ENCODE measurements at places on chromosomes 3 and 15.

DNA sequence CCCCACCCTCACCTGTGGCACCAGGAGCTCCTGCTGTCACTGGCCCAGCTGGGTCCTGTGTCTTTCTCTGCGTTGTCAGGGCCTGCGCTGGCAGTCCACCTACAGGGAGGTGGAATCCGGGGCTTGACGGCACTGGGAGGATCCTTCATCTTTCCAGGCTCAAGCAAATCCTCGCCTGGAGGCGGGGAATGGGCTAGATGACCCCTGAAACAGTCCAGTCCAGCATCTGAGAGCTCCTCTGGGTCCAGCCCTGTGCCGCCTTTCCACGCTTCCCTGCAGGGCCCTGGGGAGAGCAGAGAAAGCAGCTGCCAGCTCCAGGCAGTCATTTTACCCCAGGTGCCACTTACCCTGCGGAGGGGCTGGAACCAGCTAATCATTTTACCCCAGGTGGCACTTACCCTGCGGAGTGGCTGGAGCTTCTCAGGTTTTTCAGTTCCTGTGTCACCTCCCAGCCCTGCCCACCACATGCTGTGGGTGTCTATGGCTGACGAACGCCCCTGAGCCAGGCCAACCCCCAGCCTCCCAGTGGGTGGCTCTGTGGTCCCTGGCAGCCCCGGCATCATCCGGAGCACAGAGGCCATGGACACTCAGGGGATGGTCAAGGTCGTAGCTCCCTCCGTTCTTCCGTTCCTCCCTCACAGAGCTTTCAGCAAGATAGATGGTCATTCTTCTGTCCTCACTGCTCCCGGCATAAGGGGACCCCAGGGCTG is 17.9 kb upstream of the ADIPOQ start:
- DNase-seq = no peak

DNA sequence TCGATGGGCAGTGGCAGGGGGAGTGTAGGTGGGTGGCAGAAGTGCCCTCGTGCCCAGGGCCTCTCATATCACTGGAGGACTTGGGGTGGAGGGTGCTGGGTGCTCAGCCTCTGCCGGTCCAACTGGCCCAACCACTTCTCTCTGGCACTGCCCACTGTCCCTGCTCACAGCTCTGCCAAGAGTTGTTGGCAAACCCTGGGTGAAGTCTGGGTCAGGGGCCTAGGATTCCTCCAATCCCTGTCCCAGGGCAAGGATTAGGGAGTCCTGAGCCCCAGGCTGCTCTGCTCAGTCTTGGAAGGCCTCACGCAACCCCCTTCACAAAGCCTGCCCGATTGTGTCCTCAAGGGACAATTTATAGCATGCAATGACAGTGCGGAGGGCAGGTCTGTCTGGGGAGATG is 5.2 kb upstream of the PRKCD start:
- no peak for DNase-seq

DNA sequence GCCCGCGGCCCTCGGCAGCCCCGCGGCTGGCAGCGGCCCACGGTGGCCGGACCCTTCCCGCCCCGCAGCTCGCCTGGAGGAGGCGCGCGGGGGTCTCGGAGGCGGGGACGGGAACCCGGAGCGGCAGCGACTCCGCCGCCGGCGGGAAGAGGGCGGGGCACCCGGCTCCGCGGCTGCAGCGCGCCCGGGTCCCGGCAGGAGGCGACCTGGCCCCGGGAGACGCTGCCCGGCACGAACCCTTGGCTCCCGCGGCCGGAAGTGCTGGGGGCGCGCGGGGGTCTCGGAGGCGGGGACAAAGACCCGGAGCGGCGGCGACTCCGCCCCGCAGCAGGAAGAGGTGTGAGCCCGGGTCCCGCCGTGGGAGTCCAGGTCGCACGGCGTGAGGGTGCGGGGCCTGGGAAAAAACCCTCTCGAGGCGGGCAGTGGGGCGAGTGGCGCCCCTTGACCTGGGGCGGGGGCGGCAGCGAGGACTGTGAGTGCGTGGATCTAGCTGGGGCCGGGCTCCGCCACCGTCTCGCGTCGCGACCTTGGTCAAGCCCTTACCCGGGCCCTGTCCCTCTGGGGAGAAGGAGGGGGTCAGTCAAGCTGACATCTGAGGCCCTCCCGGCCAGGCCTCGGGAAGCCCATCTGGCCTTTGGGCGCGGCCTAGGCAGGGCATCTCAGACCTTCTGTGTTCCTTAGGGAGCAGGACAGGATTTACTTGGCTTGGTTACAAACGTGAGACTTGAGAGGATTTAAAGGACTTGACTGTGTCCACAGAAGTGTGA is at the start of gene CIB2:
Gene CIB2, minus strand, starts transcription at position 151 of the 767 bp plus-strand sequence. CDS start 230 bp downstream, outside the sequence.
- peak; percentile 86 for DNase-seq

GRCh38 chr3:83461411-83461810 is 1497.4 kb upstream of the CADM2 start:
- DNase-seq = no peak

DNA sequence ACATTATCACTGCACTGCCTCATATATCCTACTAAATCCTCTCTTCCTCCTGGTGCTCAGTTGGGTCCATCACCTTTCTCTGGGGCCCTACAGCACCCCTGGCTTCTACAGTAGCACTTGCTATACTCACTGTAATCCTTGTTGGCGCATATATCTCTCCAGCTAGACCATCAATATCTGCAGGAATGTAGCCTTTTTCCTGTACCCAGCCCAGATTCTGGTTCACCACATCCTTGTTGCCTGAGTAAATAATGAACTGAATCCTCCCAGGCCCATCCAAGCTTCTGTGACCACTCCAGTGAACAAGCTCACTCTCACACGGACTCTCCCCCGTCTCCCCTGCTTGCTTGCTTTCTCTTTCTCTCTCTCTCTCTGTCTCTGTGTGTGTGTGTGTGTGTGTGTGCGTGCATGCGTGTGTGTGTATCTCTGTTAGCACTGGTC is 62.5 kb upstream of the LIPC start:
- DNase-seq = no peak

- no peak for DNase-seq
These were observed 783.3 kb downstream of the ZPLD1 start for GRCh38 chr3:103218146-103218545.

DNA sequence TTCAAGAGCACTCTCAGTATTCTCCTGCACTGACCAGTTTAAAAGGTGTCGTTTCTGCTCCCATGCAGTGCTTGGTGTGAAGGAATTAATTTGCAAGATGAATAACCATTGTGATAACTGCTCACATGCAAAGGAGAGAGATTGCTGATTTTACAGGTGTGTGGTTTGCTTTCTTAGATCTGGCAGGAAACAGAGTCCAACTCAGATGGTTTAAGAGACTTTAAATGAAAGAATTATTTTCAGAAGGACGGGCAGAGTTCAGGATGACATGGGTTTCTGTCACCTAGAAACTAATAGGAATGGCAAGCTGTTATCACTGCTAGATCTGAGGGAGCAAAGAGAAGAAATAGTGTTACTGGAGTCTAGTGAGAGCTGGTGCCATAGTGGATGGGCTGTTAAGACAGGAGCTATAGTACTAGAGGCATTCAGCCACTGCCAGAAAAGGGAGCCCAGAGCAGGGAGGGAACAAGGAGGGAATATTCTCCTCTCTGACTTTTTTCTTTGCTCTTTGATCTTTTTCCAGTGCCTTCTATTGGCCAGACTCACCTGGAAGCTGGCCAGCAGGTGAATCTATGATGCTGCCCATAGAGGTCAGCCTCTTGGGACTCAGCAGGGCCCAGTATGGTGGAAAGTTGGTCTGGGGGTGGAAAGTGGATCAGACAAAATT is 14.9 kb downstream of the ATXN7 start:
- DNase-seq = no peak

DNA sequence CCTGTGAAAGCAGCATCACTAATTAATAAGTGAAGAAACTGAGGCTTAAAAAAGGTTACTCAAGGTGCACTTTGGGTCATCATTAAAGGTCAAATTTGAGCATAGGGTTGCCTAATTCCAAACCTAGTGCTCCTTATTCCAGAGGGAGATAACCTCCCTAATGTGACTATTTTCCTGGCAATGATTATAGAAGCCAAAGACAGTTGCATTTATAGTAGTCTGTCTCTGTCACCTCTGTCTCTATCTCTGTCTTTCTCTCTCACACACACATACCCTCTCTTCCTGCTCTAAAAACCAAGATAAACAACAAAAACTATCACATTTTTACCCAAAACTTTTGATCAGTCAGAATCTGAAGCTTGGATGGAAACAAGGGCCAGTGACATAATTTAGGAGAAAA is 172.0 kb upstream of the LMCD1 start:
- no peak for DNase-seq

DNA sequence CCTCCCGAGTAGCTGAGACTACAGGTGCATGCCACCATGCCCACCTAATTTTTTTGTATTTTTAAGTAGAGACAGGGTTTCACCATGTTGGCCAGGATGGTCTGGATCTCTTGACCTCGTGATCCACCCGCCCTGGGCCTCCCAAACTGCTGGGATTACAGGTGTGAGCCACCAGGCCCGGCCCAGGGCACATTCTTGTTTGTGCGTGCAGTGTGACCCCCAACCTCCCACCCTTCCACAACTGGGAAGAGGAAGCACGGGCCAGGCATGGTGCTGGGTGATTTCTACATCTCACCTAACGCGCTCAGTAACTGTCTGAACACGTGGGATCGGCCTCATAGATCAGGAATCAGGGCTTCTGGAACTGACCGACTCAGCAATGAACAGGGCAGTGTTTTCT is 48.0 kb downstream of the KLHL6 start:
- no peak for DNase-seq

DNA sequence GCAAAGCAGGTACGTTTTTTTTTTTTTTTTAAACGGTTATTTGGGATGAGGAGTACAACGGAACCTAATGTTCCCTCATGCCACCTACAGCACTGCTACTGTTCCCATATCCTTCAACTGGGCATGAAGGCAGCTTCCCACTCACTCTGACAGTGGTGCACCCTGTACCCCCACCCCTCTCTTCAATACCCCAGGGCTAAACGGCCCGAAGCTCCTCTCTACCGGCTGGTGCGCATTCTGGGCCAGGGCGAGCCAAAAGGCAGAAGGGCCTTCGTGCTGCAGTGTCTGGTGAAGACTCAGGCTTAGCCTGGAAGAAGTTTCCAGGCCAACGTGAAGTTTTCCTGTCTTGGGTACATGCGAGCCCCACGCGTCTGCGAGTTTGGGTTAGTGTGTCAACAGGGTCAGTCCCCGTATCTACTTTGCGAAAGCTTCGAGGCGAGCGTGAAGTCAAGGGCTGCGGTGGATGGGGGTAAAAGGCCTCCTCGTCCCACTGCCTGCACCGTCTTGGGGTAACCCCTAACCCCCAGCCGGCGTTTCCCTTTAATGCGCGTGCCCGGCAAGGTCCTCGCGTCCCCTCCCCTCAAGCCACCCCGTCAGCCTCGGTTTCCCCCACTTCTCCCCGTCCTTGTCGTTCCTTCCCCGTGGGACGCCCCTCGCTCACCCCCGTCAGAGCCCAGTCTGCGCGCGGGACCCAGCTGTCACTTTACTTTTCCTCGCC is 765 bp upstream of the UBE2E2 start:
- DNase-seq = no peak

GRCh38 chr15:67039384-67040075 is 25.9 kb upstream of the SMAD3 start:
- DNase-seq = no peak

DNA sequence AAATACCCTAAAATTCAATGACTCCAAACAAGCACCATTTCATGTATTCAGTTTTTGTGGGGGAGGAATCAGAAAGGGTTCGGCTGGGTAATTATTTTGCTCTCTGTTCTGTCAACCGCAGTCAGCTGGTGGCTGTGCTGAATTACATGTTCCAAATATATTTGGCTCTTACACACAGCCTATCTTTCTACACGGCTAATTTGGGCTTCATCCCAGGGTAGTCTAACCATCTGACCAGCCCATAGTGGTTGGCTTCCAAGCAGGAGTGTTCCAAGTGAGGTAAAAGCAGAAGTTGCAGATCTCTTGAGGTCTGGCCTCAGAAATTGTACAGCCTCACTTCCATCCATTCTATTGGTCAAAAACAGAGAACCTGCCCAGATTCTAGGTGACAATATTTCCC is 760.8 kb upstream of the SEMA6D start:
- DNase-seq = no peak

GRCh38 chr3:115141033-115141757 is 5.9 kb downstream of the ZBTB20 start:
- no peak for DNase-seq

- DNase-seq = no peak
These were observed 5.5 kb downstream of the MELTF start for GRCh38 chr3:197023998-197024651.

- DNase-seq = no peak
These were observed 20.8 kb upstream of the HCN4 start for GRCh38 chr15:73389539-73389938.

DNA sequence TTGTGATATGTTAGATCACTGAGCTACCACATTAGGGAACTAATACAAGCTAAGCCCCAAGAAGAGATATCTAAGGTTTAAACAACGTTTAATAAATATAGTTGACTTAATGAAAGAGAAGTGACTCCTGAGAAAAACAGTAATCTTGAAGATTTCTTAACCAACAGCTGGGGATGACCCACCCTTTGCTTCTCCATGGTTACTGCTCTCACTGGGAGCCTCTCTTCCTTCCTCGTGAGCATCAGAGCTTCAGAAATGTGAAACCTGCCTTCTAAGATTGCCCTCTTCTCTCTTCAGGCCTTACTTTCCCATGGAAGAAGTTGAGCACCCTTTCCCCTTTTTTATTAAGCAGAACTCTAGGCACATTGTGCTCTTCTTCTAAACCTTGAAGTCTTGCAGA is 132.2 kb upstream of the NR2E3 start:
- no peak for DNase-seq

GRCh38 chr15:89753855-89754254 is 2.8 kb upstream of the MESP1 start:
- DNase-seq = no peak

GRCh38 chr15:93866948-93867347 is 364.4 kb upstream of the MCTP2 start:
- DNase-seq = no peak

DNA sequence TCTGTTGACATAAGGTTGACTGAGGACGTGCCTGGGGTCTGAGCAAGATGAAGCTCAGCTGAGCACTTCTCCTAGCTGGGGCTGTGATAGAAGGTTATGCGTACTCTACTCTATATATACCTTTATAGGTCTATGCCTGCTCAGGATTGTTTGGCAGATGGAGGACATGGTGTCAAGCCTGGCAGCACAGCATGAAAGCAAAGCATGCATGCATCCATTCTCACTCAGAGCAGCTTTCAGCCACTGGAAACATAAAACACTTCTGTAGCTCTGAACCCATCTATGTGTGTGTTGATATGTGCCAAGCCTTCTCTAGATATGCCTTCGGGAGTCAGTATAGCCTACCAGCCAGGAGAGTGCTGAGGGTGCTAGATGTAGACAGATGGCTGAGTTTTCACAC is 142.3 kb upstream of the NUDT16 start:
- DNase-seq = no peak

DNA sequence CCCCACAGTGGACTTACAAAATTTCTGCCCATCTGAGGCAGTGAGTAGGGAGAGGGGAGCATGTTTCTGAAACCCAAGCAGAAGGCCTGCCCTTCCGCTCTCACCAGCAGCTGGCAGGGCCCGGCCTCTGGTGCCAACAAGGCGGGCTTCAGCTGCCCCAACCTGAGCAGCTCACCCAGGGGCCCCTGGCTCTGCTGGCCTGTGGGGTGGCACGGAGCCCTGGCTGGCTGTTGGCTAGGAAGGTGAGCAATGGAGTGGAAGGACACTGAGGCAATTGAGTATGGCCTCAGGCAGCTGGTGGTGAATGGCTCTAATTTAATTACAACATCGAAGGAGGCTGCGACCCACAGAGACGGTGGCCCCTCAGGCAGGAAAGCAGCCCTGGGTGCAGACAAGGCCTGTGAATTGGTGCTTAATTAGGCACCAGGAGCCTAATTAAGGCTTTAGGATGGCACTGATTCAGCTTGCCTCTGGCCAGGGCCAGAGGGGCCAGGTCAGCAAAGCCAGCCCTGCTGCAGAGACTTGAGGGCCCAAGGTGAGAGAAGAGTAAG is 60.9 kb downstream of the ST8SIA2 start:
- no peak for DNase-seq

- DNase-seq = no peak
These were observed 79.2 kb downstream of the PLSCR2 start for GRCh38 chr3:146390006-146390772.
